ENCODE measurements at places on chromosomes 3 and 15. TPM values are rescaled to one million over a fixed set of nuclear protein-coding genes. Genes with fewer than 3 reads are reported as not detected.

GRCh38 chr15:79071901-79072300, 18.7 kb downstream of the RASGRF1 start:
- DNase-seq, result peak; percentile 73
- H3K4me1 ChIP-seq, result peaks cover 14% of the 10 kb centered on the region
- H3K27me3 ChIP-seq, result no peaks in the 10 kb centered on the region
- H3K36me3 ChIP-seq, result no peaks in the 10 kb centered on the region

- no peaks in the 10 kb centered on the region for H3K4me1 ChIP-seq
- H3K27me3 ChIP-seq, result no peaks in the 10 kb centered on the region
- no peak overlapping the region for H3K27ac ChIP-seq
- no peaks in the 10 kb centered on the region for H3K36me3 ChIP-seq
- DNase-seq, result no peak
These were observed 55.8 kb upstream of the SETMAR start for GRCh38 chr3:4247391-4247790.

DNA sequence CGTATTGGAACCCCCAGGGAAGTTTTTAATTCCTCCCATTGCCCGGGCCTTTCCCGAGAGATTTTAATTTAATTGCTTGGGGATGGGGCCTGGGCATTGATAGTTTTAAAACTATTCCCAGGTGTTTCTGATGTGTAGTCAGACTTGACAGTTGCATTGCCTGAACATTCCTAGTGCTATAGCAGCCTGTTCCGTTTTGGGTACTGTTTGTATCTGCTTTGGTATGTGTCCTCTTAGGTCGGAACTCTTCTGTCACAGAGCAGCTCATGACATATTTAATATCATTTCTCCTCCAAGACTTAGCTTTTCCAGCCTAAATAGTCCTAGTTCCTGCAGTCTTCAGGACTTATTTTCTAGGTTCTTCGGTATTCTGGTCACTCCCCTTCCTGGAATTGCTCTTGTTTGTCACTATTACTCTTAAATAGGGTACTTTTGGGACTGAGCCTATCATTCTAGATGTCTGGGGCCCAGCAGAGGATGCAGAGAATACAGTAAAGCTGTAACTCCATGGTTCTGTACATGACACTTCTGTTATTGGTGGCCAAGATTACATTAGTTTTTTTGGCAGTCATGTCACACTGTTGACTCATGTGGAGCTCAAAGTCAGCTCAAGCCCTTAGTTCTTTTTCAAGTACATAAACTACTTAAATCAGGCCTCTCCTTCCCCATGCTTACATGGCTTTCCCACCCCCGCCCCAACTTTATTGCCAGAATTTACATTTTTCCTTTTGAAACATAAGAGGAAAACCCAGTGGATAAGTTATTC, 81.5 kb downstream of the BBX start:
- no peak overlapping the region for H3K4me3 ChIP-seq
- H3K27me3 ChIP-seq, result no peaks in the 10 kb centered on the region
- no peak for DNase-seq
- peaks cover 28% of the 10 kb centered on the region for H3K4me1 ChIP-seq

DNA sequence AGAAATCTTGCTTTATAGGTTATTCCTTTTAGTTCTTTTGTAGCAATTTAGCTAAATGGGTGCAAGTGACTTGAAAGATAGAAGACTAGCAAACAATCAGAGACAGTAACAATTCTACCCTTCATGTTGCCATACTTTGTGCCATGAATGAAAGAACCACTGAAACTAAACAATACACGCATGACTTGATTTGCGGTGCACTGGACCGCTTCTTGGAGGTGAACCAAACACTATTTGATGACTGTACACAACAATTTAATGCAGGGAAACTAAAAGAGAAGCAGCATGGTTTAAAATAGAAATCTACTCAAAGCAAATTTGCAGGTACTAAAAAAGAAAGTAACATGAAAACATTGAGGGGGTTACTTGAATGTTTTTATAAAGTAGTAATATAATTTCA, 331.0 kb upstream of the RARB start:
- no peak overlapping the region for H3K4me3 ChIP-seq
- H3K4me1 ChIP-seq, result no peaks in the 10 kb centered on the region
- H3K27ac ChIP-seq, result no peak overlapping the region
- H3K27me3 ChIP-seq, result no peaks in the 10 kb centered on the region

DNA sequence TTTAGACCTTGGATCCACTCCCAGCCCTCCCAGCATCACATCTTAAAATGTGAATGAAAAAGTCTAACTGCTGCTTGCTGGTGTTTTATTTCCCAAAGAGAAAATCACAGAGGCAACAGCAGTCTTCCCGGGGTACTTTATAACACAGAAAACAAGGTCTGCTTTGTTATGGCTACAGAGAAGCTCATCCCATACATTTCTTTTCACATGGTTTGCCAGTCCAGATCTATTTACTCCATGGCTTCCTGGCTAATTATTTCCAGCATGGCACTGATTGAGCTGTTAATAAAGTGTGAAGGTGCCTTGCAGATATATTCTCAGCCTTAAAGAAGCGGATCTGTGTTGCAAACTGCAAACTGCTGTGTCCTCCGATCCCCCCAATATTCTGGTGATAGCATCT, 466.1 kb upstream of the CFAP20DC start:
- H3K4me3 ChIP-seq, result no peak overlapping the region
- H3K27me3 ChIP-seq, result no peaks in the 10 kb centered on the region
- no peaks in the 10 kb centered on the region for H3K36me3 ChIP-seq
- H3K4me1 ChIP-seq, result no peaks in the 10 kb centered on the region

- no peaks in the 10 kb centered on the region for H3K36me3 ChIP-seq
- no peak for DNase-seq
- H3K4me1 ChIP-seq, result no peaks in the 10 kb centered on the region
- no peak overlapping the region for H3K27ac ChIP-seq
- no peak overlapping the region for H3K4me3 ChIP-seq
These were observed 1043.6 kb downstream of the DIPK2A start for GRCh38 chr3:145015253-145015652.

- H3K4me1 ChIP-seq, result peaks cover 72% of the 10 kb centered on the region
- H3K36me3 ChIP-seq, result no peaks in the 10 kb centered on the region
- DNase-seq, result peak; percentile 93
- H3K27ac ChIP-seq, result peak overlapping the region; percentile 89
These were observed 281.9 kb upstream of the LRRFIP2 start for GRCh38 chr3:37456270-37456708.

GRCh38 chr15:58221591-58222241, 83.5 kb downstream of the AQP9 start:
- no peaks in the 10 kb centered on the region for H3K36me3 ChIP-seq
- no peak for DNase-seq
- no peaks in the 10 kb centered on the region for H3K27me3 ChIP-seq
- H3K4me1 ChIP-seq, result no peaks in the 10 kb centered on the region
- no peak overlapping the region for H3K4me3 ChIP-seq

DNA sequence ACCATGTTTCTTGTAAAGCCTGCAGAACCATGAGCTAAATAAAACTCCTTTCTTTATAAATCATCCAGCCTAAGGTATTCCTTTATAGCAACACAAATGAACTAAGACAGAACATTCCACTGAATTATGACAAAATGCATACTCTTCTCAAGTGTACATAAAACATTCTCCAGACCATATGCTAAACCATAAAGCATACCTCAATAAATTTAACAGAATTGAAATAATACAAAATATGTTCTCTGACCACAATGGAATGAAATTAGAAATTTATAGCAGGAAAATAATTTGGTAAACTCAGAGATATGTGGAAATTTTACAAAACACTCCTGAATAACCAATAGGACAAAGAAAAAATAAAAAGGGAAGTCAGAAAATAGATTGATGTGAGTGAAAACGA, 88.6 kb downstream of the KLF13 start:
- no peak overlapping the region for H3K27ac ChIP-seq
- H3K4me3 ChIP-seq, result no peak overlapping the region
- DNase-seq, result no peak
- H3K36me3 ChIP-seq, result no peaks in the 10 kb centered on the region

DNA sequence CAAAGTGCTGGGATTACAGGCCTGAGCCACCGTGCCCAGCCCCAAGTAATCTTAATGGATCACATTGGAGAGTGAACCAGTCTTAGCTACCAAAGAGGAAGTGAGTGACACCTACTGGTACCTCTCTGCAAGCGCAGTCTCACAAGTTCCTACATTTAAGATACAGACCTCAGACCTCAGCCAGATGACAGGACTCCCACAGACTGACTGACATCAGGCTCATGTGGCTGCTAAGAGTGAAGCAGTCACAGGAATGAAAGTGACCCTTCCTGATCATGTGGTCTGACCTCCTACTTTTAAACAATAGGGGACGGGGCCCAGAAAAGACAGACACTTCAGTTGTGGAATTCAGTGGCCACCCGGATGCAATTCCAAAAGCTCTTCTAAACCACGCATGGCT, 36.3 kb upstream of the GNB5 start:
- no peaks in the 10 kb centered on the region for H3K4me1 ChIP-seq
- H3K27me3 ChIP-seq, result no peaks in the 10 kb centered on the region
- H3K4me3 ChIP-seq, result no peak overlapping the region
- H3K36me3 ChIP-seq, result no peaks in the 10 kb centered on the region
- peak; percentile 76 for DNase-seq

DNA sequence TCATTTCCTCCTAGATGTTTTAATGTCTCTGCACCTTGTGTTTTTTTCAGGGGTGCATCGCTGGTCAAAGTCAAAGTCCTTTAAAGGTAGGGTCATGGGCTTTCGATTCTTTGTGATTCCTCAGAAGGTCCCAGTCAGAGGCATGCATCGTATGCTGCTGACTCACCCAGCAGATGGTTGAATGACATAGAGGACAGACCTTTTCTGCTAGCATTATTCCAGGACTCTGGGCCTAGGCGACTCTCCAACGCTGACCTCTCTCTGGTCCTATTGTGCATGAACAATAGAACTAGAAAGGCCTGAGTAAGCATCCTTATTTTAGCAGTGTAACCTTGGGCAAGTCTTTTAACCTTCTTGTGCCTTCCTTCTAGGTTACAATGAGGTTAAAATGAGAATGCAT, 75.9 kb downstream of the DGKG start:
- H3K36me3 ChIP-seq, result no peaks in the 10 kb centered on the region
- no peaks in the 10 kb centered on the region for H3K27me3 ChIP-seq
- H3K4me3 ChIP-seq, result no peak overlapping the region
- peak overlapping the region; percentile 0 for H3K27ac ChIP-seq

DNA sequence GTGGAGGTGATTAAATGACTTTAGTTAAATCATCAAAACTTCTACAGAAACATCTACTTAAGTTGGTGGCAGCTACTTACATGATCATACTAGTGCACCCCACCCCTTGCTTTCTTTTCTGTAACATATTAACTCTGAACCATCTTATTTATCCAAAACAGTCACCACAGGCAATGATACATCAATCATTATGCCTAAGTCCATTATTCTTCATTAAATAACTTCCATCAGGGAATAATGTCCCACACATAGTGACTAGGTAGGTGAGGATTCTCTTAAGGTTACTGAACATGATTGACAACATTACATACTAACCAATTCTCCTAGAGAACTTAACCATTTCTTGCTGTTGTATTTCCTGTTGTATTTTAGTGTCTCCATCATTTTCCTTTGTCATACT, 210.2 kb downstream of the NR1D2 start:
- no peak overlapping the region for H3K27ac ChIP-seq
- H3K4me3 ChIP-seq, result no peak overlapping the region
- H3K4me1 ChIP-seq, result no peaks in the 10 kb centered on the region
- H3K27me3 ChIP-seq, result no peaks in the 10 kb centered on the region
- DNase-seq, result no peak
- H3K36me3 ChIP-seq, result no peaks in the 10 kb centered on the region

- no peaks in the 10 kb centered on the region for H3K27me3 ChIP-seq
- no peak overlapping the region for H3K27ac ChIP-seq
- no peak for DNase-seq
- H3K36me3 ChIP-seq, result no peaks in the 10 kb centered on the region
These were observed 5.2 kb upstream of the ADAMTS9 start for GRCh38 chr3:64693031-64693430.

DNA sequence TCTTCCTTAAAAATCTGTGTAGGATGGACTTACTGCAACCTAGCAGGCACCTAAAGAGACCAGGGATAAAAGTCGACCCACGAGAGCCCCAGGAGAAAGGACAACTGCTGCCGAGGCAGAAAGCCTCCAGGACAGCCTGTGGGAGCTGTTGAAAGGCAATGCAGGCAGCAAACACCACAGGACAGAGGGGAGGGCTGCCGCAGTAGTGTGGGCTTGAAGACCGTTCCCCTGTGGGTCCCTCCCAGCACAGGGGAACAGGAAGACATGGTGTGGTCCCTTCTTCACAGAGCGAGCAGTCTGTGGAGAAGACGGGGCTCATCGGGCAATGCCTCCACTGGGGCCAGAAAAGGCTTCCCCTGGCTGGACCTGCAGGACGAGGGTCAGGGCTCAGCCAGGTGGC, 58.5 kb upstream of the GATA2 start:
- H3K27me3 ChIP-seq, result peaks cover 23% of the 10 kb centered on the region
- no peak for DNase-seq
- H3K36me3 ChIP-seq, result no peaks in the 10 kb centered on the region
- H3K27ac ChIP-seq, result no peak overlapping the region
- no peaks in the 10 kb centered on the region for H3K4me1 ChIP-seq

- no peaks in the 10 kb centered on the region for H3K27me3 ChIP-seq
- H3K4me3 ChIP-seq, result no peak overlapping the region
- no peak for DNase-seq
- peaks cover 27% of the 10 kb centered on the region for H3K4me1 ChIP-seq
- H3K27ac ChIP-seq, result no peak overlapping the region
These were observed 21.1 kb downstream of the MAPK6 start for GRCh38 chr15:52039925-52040781.

DNA sequence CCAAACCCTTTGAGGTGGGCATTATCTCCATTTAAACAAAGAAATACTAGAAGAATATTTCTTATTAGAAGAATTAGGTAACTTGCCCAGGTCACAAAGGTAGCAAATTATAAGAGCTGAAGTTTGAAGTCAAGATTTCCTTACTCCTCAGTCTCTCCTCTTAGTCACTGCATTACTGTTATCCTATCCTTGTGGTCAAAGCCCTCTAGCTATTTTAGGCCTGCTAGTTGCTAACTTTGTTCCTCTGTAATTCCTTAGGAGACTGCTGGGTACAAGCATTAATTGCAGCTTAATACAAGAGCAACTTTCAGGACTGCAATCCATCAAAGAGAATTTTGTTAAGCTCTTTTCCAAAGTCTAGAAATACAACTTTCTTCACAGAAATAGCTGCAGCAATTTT, 528.2 kb downstream of the ZIC1 start:
- H3K27ac ChIP-seq, result no peak overlapping the region
- H3K27me3 ChIP-seq, result no peaks in the 10 kb centered on the region
- H3K4me3 ChIP-seq, result no peak overlapping the region
- no peaks in the 10 kb centered on the region for H3K36me3 ChIP-seq
- no peaks in the 10 kb centered on the region for H3K4me1 ChIP-seq
- DNase-seq, result no peak

Gene SAMMSON
- total RNA-seq, result not detected

Gene CCDC32
- total RNA-seq, result 37.1 TPM

Gene MRPS11
- 40.7 TPM for total RNA-seq

Gene IMPG2
- total RNA-seq, result 0.54 TPM

Gene XCR1
- not detected for total RNA-seq

Gene SOX14
- total RNA-seq, result not detected

Gene CPLX3
- not detected for total RNA-seq

Gene KLHL18
- 33.8 TPM for total RNA-seq

Gene GRK7
- not detected for total RNA-seq

Gene CLSTN2
- 6.8 TPM for total RNA-seq

Gene CATSPER2
- total RNA-seq, result 6.6 TPM

All from sigmoid colon (tissue), 7 donors.